ENCODE measurements at places on chromosomes 13 and 19.

- DNase-seq, result no peak
Measured at GRCh38 chr13:52029569-52029968, 5.1 kb downstream of the UTP14C start.

- no peak for DNase-seq
Measured at GRCh38 chr19:30593356-30593755, 221.2 kb downstream of the ZNF536 start.

DNA sequence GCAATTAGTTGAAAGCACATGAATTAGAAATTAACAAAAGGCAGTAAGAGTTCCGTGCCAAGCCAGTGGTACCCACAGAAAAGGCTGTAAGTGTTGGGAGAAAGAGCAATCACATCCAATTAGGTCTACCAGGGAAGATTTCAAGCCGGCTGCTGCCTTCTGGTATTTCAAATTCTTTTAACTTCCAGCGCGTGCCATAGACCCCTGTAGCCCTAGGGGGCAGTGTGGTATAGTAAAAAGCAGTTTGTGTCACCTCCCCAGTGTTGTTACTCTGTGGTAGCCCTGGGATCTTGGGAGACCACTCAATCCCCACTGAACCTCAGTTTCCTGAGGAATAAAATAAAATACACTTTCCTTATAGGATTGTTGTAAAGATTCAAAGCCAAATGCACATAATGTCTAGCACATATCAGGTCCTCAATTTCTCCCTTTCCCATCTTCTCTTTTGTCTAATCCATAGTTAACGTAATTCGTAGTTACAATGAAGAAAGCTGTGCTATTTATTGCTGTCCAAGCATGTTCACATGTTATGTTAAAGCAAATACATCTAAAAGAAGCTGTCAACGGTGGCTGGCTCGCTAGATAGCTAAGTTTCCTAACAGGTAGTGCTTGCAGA is 230.2 kb downstream of the TDRD3 start:
- DNase-seq, result peak; percentile 58

GRCh38 chr13:112061367-112062061 is 5.4 kb upstream of the SOX1 start:
- DNase-seq, result no peak

DNA sequence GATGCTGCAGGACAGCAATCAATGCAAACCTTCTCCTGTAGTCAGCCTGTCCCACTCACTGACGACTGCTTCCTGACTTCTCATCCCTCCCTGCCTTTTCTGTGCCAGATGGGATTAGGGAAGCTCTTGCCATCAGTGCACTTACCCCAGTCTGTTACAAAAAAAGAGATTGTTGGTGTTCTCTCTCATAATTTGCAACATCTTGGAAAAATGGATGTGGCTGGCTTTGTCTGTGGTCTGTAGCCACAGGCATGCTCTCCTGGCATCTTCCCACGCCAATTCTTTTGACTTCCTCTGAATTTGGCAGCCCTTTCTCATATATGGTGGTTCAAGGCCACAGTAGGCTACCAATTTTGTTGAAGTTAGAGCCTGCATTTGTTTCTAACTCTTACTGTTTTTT is 11.6 kb upstream of the HTR2A start:
- no peak for DNase-seq

- no peak for DNase-seq
Measured at GRCh38 chr13:31346891-31347290, 147.1 kb downstream of the B3GLCT start.

DNA sequence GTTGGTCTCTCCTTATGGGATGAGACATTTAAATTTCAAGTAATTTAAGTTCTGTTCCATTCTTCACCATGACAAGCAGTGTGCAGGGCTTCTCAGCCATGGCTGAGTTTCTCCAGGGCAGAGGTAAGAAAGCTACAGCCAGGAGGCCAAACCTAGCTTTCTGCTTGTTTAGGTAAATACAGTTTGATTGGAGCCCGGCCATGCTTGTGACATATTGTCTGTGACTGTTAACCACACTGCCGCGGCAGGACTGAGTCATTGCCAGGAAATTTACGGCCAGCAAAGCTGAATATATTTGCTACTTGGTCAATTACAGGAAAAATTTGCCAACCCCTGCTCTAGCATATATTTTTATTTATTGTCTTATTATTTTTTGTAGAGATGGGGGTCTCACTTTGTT is 10.7 kb downstream of the NLRP8 start:
- DNase-seq, result no peak

GRCh38 chr13:41565216-41565615 is 107.9 kb downstream of the RGCC start:
- peak; percentile 74 for DNase-seq

- DNase-seq, result no peak
Measured at GRCh38 chr13:33057019-33057780, 41.0 kb downstream of the KL start.

DNA sequence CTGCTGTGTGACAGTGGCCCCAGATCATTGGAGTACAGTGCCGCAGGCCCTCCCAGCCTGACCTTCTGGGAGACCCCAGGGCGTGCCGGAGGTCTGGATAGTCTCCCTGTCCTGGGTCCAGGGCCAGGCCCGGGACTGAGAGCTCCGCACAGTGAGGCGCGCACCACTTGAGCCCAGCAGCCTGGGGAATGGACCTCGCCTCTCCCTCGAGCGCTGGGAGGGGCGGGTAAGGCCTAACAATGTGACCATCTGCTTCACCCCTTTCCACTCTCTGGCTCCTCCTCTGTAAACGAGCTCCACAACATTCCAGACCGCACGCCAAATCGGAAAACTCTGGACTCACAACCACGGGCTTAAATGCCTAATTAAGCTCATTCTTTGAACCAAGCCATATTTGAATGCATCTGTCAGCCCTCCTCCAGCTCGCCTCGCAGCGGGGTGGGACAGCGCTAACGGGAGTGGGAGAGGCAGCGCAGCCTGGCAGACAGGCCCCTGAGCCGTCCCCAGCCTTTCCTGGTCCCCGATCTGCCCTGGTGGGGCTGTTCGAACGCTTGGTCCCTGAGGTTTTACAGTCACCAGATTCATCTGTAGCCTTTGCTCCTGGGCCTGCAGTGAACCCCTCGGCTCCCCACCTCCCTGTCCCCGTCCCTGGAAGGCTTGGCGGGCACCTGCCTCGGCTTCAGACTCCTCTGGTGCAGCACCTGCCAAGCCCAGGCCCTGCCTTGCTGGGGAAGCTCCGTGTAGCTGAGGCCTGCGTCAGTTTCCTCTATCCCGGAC is 120.7 kb upstream of the VSTM2B start:
- DNase-seq, result peak; percentile 60

- DNase-seq, result no peak
Measured at GRCh38 chr19:42468273-42468796, 25.6 kb upstream of the CXCL17 start.

GRCh38 chr13:23899555-23899954 is 2.3 kb upstream of the C1QTNF9B start:
- peak; percentile 62 for DNase-seq

DNA sequence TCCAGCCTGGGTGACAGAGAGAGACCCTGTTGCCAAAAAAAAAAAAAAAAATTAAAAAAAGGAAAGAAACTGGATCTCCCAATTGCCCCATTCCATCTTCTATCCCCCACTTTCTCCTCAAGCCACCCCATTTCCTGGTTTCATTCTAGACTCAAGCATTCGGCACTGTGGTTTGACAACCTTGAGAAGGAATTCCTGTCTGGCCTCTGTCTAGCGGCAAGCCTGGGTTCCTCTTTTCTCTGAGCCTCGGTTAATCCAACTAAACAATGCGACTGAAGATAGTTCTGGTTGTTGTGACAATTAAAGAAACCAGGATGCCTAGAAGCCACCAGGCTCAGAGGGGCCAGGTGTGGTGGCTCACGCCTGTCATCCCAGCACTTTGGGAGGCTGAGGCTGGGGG is 3.3 kb upstream of the C3 start:
- DNase-seq, result peak; percentile 53

DNA sequence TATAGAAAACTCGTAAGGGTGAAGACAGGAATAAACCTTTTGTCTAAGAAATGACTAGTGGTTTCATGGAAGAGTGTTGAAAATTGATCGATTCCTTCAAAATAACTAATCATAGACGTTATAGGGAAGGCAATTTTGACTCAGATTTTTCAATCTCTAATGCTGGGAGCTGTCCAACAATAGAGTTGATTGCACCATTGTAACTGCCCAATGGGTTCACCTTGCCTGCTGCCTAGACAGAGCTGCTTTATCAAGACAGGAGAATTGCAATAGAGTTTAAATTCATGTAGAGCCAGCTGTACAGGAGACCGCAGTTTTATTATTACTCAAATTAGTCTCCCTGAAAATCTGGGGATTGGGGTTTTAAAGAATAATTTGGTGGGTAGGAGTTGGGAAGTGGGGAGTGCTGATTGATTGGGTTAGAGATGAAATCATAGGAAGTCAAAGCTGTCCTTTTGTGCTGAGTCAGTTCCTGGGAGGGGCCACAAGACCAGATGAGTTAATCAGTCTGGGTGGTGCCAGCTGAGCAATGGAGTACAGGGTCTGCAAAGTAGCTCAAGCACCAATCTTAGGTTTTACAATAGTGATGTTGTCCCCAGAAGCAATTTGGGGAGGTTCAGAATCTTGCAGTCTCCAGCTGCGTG is 16.8 kb upstream of the ADGRE2 start:
- no peak for DNase-seq

DNA sequence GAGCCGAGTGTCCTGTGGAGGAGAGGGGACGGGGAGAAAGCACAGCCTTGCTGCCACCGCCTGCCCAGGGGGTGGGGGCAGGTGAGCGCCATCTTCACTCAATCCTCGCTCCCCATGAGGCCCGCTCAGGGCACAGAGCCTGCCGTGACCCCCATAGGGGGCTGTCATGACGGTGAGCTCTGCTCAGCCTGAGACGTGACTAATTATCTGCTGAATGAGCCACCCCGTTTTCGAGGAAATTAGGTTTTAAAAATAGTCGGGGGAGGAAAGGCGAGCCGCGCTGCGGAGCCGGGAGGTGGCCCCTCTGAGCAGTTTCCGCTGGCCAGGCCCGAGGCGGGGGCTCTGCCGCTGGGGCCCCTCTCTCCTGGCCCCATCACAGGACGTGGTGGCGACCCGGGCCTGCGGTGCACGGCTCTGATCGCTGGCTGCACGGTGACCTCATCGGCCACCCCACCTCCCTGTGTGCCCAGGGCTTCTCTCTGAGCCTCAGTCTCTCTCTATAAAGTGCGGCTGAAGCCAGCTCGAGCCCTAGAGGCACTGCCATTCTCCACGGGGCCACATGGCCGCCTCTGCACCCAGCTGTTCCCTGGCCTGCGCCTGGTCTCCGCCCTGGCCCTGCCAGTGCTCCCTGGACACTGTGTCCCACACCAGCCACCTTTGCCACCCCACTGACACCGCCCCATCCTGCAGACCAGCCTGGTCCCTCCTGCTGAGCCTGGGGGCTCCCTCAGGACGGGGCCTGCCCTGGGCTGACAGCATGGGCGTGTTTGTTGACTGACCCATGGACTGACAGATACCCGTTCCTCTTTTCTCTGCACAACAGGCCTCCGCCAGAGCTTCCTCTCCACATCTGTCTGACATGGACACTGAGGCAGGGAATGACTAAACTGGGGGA is 28.3 kb downstream of the PIP5K1C start:
- no peak for DNase-seq

- DNase-seq, result no peak
Measured at GRCh38 chr19:4374498-4375163, 25.7 kb downstream of the SH3GL1 start.

DNA sequence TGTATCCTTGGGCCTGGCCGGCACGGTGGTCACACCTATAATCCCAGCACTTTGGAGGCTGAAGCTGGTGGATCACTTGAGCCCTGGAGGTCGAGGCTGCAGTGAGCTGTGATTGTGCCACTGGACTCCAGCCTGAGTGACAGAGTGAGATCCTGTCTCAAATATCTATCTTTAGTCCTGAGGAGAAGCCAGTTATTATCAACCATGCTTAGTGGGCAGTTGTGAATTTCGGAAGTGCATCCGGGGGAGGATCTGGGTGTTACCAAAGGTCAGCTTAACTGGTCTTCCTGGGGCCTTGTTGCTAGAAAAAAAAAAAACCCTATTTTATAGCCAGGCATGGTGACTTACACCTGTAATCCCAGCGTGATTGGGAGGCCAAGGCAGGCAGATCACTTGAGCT is 9.6 kb downstream of the DHDH start:
- DNase-seq, result no peak

GRCh38 chr19:24073807-24074206 is 13.2 kb upstream of the ZNF254 start:
- DNase-seq, result no peak

- no peak for DNase-seq
Measured at GRCh38 chr13:88022431-88023208, 351.4 kb downstream of the SLITRK5 start.

GRCh38 chr13:43269037-43269481 is 245.7 kb downstream of the DNAJC15 start:
- DNase-seq, result no peak

- DNase-seq, result no peak
Measured at GRCh38 chr13:39490136-39490535, 112.9 kb downstream of the LHFPL6 start.

GRCh38 chr19:18946918-18947317 is 5.9 kb upstream of the HOMER3 start:
- no peak for DNase-seq

DNA sequence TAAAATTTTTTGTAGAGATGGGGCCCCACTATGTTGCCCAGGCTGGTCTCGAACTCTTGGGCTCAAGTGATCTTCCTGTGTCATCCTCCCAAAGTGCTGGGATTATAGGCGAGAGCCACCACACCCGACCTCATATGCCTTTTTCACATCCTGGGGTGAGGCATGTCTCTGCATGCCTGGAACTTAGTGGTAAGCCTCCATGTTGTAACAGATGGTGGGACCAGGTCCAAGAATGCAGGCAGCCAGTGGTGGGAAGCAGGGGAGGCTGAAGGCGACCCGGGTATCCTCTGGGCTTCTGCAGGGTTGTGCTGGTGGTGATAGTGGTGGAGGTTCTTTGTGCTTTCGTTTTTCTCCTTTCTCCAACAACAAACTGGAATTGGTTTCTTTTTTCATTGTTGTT is 30.1 kb upstream of the CCDC124 start:
- no peak for DNase-seq

- no peak for DNase-seq
Measured at GRCh38 chr19:17296273-17296672, 7.0 kb downstream of the ABHD8 start.

- no peak for DNase-seq
Measured at GRCh38 chr13:113584870-113585671, 518 bp downstream of the TFDP1 start.

DNA sequence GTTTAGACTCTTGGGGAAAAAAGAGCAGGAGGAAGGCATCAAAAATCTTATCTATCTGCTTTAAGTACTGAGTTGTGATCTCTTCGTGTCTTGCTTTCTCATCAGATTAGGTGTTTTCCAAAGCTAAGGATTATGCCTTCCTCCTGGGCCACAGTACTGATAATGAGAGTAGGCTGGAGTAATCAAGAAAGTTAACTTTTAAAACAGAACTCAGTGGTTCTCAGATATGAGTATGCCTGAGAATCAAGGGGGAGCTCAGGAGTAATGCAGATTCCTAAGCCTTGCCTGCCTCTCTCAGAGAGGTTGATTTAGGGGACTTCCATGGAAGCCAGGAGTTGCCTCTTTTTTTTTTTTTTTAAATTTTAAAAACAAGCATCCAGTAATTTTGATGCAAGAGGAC is 23.5 kb downstream of the CDADC1 start:
- no peak for DNase-seq

DNA sequence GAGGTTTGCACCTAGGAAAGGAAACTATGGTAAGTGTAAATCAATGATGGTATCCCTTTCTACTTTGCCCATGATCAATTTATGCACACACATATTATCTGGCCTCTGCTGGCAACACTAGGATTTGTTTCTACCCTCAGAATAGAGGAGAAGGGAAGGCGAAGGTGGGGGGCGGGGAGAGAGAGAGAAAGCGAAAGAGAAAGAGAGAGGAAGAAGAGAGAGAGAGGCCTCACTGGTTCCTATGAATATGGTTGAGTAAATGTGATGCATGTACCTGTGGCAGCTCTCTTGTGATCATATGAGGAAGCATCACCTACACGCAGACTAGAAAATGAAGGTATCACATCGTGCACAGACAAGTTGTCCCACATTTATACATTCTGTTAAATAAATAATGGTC is 882.0 kb upstream of the SLITRK6 start:
- no peak for DNase-seq

All from Ammon's horn (tissue), 1 donor.